ENCODE measurements at places on chromosomes 4 and X. TPM values are rescaled to one million over a fixed set of nuclear protein-coding genes. Genes with fewer than 3 reads are reported as not detected.

The RASL11B gene
- total RNA-seq = 0.58 TPM

The GUCY1A1 gene
- total RNA-seq = 0.70 TPM

The GAGE1 gene
- total RNA-seq = not detected

The VCX2 gene
- not detected for total RNA-seq

- no peak for DNase-seq
Observed at GRCh38 chr4:15451866-15452765, 17.6 kb upstream of the CC2D2A start.

GRCh38 chr4:44145868-44146267 is 302.7 kb downstream of the KCTD8 start:
- no peak for DNase-seq

GRCh38 chr4:4673070-4673469 is 131.2 kb upstream of the STX18 start:
- no peak for DNase-seq

- DNase-seq = no peak
Observed at GRCh38 chr4:169689681-169690080, 68.1 kb downstream of the HPF1 start.

- no peak for DNase-seq
Observed at GRCh38 chr4:138788267-138788790, 227.3 kb upstream of the NOCT start.
